Liver (tissue), 10 donors: ENCODE measurements at places on chromosomes 4 and X. TPM values are rescaled to one million over a fixed set of nuclear protein-coding genes. Genes with fewer than 3 reads are reported as not detected.

RAB33B gene
- 7.6 TPM for polyA plus RNA-seq

NUP62CL gene
- polyA plus RNA-seq: 0.97 TPM

- DNase-seq: no peak
Observed at GRCh38 chrX:23662187-23662586, 5.1 kb upstream of the PRDX4 start.

TMEM164 gene
- polyA plus RNA-seq: 0.40 TPM

NLGN3 gene
- 0.13 TPM for polyA plus RNA-seq

WDFY3 gene
- polyA plus RNA-seq: 6.7 TPM

DNA sequence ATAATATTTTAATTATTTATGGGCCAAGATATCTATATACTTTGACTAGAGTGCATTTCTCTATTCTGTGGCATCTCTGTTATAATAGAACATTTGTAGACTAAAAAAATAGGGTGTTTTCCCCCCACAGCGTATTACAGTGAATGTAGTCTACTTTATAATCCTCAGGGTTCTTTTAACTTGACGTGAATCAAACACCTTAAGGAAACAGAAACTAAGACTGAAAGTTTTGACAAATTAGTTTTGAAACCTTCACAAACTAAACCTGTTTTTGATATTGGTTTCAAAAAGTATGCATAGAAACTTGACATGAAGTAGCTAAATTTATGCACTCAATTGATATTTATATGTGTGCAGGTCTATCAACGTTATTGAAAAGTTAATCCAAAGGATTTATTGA, 1963.1 kb upstream of the TENM3 start:
- DNase-seq: no peak

DNA sequence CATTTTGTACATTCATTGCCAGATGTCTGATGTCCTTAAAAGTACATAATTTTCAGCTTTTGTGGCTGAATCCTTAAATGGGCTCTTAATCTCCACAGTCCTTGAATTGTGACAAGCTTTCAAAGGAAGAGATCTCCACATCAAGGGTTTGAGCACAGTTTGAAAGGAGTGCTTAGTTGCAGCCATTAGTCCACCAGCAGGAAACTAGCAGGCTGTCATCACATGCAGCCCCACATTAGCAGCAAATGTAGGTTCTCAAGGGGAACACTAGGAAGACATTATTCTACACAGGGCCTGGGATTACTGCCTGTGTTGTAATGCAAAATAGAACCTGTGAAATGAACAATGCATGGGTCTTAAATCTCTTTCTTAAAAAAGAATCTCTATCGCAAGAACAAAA, 173.2 kb downstream of the CBLL2 start:
- no peak for DNase-seq

MAGEA10 gene
- not detected for polyA plus RNA-seq

DNA sequence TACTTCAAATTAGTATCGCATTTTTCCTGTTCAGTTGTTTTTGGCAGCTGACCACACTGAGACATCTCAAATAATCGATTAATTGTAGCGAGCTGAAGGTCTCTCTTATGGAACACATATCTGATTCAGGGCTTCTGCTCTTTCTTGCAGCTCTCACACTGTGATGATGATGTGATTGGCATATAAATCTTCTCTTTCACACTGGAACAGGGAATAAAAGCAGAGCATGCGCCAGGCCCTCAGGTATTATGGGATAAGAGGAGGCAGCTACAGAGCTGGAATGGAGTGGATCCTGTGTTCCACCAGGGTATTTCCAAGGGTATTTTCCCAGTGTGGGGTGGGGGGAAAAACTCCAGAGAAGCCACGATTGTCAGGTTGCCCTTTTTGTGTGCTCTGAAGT, 265.4 kb upstream of the CASK start:
- no peak for DNase-seq

GRCh38 chr4:8471211-8471875, 30.8 kb downstream of the TRMT44 start:
- DNase-seq: no peak

PHOX2B gene
- polyA plus RNA-seq: not detected

- DNase-seq: no peak
Observed at GRCh38 chr4:930028-930551, 2.0 kb downstream of the GAK start.

DNA sequence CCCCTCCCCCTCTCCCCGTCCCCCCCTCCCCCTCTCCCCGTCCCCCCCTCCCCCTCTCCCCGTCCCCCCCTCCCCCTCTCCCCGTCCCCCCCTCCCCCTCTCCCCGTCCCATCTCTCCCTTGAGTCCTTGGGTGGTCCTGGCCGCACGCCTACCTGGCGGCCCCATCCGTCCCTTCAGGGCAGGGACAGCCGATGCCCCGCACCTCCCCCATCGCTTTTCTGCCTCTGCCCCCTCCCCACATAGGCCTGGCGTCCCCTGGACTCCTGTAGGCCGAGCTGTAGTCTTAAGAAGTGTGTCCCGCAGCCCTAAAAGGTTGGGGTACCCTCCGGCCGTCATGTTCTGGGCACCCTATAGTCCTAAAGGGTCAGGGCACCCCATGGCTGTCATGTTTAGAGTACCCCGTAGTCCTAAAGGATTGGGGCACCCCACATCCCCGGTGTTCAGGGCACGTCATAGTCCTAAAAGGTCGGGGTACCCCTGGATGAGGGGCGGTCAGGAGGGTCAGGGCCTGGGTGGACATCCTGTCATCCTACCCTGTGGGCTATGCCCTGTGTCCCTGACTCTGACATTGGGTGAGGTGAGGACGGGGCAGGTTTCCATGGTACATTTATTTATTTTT, 10.8 kb upstream of the GTPBP6 start:
- DNase-seq: no peak

DNA sequence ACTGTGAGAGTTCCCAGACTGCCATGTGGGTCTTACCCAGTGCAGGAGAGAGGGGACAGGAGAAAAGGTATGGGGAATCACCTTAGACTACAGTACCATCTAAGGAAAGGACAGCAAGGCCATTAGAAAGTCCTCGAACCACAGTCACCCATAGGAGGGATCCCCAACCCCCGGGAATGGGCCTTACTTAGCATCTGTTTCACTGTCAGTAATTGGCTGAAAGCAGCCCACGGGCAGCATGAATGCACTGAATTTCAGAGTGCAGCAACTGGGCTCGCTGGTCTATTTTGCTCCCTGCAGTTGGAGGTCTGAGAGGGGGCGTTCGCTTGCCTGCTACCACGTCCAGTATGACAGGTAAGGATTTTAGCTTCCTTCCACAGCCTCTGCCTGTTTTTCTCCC, 50.4 kb upstream of the KLHL8 start:
- DNase-seq: no peak

RS1 gene
- not detected for polyA plus RNA-seq

NXF2B gene
- not detected for polyA plus RNA-seq

DNA sequence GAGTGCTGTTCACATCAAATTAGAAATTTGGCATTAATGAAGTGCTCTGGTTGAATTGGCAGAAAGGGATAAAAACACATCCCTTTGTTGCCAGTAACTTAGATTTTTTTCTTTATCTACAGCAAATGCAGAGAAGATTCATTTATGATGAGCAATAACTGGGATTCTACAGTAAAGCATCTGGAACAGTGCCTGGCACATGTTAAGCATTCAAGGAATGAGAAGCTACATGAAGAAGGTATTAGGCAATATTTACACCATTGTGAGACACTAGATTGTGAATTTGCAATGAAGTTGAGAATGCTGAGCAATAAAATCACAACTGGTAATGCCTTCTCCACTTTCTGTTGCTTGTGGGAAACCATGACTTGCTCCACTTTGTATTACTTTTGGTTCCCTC, 33.5 kb downstream of the PCDH19 start:
- DNase-seq: no peak

VEGFC gene
- polyA plus RNA-seq: 1.8 TPM

DNA sequence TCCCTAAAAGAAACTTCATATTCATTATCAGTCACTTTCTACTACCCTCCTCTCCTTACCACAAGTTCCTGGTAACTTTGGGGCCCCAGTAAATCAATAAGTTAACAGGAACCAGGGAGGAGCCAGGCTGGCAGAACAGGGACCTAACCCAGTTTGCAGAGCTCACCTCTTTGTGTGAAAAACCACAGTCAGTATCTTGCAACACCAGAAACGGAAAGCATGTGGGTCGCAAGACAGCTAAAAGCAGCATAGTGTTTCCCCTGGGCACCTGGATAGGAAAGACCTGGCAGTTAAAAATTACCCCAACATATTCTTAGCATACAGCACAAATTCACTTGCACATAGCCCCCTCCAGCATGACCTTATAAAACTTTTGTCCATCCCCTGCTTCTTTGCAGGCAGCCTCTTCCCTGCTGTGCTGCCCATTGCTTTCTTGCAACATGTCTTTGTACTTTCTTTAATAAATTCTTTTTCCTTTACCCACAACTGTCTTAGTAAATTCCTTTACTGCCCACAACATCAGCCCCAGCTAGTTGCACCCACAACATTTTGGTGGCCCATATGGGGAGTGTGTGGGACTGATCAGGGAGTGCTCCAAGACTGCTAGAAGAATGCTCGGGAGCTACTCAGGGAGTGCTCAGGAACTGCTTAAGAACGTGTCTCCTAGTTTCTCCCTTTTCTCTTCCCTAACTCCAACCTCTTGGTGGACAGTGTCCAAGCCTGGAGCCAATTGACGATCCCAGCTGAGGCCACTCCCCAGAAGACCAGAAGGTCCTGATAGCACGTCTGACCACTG, 83.4 kb downstream of the MSN start:
- no peak for DNase-seq

DNA sequence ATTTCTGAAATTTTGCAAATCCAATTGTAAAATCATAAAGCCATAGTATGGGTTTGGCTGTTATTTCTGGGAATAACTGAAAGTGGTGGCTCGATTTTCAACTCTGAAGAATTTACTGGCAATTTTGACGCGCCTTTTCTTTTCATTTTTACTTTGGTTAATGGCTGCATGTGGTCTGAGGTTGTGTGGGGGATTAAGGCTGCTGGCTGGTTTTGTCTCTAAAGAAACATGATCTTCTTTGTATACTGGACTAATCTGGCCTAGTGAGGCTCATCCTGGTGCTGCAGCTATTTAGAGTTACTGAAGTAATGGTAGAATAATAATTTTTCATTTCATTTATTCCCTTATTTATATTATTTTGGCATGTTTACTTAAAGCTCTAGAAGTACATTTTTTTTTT, 164.0 kb downstream of the RNF150 start:
- DNase-seq: no peak

- DNase-seq: no peak
Observed at GRCh38 chr4:17667653-17668201, 53.3 kb downstream of the MED28 start.

DNA sequence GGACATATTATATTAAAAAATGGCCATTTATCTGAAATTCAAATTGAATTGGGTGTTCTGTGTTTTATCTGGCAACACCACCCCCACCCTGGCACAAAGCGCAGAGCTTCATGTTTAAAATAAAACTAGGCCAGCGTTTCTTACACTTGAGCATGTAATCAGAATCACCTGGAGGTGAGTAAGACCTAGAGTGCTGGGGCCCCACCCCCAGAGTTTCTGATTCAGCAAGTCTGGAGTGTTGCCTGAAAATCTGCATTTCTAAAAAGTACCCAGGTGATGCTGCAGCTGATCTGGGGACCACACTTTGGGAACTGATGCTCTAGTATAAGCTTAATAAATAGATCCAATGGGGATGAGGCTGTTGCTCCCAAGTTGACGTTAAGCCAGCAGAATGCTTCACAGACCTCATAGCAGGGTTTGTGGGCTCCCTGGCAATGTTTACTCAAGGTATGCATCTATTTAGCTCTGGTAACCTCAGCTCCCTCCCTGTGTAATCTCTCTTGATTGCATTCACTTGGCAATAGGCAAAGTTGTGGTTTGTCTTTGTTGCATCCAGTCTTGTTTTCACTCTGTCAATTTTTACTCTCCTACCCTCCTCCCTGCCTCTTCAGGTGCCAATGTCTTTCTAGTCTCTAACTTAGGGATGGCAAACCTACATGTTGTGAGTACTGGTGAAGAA, 99.8 kb upstream of the TEX13D start:
- no peak for DNase-seq

GRCh38 chr4:4836044-4836443, 23.4 kb upstream of the MSX1 start:
- DNase-seq: no peak

GRCh38 chr4:122963216-122963615, 40.8 kb upstream of the NUDT6 start:
- no peak for DNase-seq

GRID2 gene
- 0.02 TPM for polyA plus RNA-seq

FRMD7 gene
- polyA plus RNA-seq: 0.14 TPM

DNA sequence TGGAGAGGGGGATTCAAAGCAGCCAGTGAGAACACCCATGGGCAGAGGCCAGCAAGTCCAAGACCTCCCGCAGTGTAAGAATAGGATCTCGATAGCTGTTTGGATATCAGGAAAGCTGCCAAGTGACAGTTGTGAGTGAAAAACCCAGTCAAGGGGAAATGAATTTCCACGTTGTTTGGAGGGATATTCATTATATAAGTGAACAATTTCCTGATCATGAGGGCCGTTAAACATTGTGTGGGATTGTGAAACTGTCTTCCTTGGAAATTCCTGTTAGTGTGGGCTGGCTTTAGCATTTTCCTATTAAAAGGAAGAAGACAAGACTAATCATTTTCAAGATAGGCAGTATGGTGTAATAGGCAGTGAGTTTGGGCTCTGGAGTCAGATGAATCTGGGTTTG, 15.0 kb downstream of the CLDN2 start:
- no peak for DNase-seq

ZNF185 gene
- 0.44 TPM for polyA plus RNA-seq

DNA sequence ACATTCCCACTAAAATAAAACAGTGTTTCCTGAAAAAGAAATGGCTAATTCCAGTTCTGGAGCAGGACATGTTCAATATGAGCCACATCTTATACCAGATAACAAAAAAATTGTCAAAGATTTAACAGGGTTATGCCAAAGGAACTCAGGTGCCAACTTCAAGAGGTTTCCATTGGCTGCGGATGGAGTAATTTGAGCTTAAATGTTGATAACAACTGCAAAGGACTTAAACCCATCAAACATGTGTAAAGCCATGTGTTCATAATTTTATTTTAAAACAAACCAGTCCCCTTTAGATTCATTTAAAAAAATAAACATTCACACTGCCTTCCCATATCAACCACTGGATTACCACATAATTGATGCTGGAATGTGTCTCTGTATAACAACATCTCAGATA, 156.4 kb upstream of the PCDH18 start:
- no peak for DNase-seq

DNA sequence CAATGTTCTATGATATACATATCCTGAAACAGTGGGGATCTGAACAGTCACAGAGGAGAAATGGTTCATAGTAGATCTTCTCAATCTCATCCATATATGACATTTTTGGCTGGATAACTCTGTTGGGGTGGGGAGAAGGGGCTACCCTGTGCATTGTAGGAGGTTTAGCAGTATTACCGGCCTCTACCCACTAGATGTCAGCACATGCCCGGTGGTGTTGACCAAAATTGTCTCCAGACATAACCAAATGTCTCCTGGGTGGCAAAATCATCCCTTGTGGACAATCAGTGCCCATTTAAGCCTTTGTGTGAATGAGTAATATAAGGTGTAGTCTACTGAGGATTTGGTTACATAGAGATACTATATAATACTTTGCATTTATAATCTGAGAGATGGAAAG, 89.9 kb downstream of the PLS3 start:
- DNase-seq: no peak
